Neural crest cell (in vitro differentiated cells): ENCODE measurements at places on chromosomes 1 and 21. TPM values are rescaled to one million over a fixed set of nuclear protein-coding genes. Genes with fewer than 3 reads are reported as not detected.
A peak's percentile ranks its signal among the peaks of the same experiment; 100 is the strongest.

The AGBL4 gene
- 0.09 and 0.68 TPM in 2 replicates for total RNA-seq

- no peaks in the 10 kb centered on the region for H3K27me3 ChIP-seq
- peaks cover 5% of the 10 kb centered on the region for H3K4me1 ChIP-seq
- H3K4me3 ChIP-seq, result no peak overlapping the region
- DNase-seq, result no peak
- H3K36me3 ChIP-seq, result no peaks in the 10 kb centered on the region
These were observed 10.8 kb downstream of the ASAP3 start for GRCh38 chr1:23473037-23473800.

GRCh38 chr1:62263006-62263813 lies 56.0 kb downstream of the KANK4 start:
- H3K27ac ChIP-seq, result peak overlapping the region; percentile 64
- peaks cover 4% of the 10 kb centered on the region for H3K4me1 ChIP-seq
- no peak overlapping the region for H3K4me3 ChIP-seq
- no peaks in the 10 kb centered on the region for H3K27me3 ChIP-seq
- peaks cover 3% of the 10 kb centered on the region for H3K36me3 ChIP-seq

GRCh38 chr1:45999507-45999906 lies 132.9 kb downstream of the PIK3R3 start:
- peaks cover 6% of the 10 kb centered on the region for H3K36me3 ChIP-seq
- H3K27ac ChIP-seq, result no peak overlapping the region
- peaks cover 15% of the 10 kb centered on the region for H3K4me1 ChIP-seq
- no peak for DNase-seq
- H3K4me3 ChIP-seq, result no peak overlapping the region

The DRAXIN gene
- 9.7 TPM in 2 replicates for total RNA-seq

- no peak overlapping the region for H3K4me3 ChIP-seq
- no peaks in the 10 kb centered on the region for H3K27me3 ChIP-seq
These were observed 18.2 kb upstream of the IFI6 start for GRCh38 chr1:27690183-27690582.

GRCh38 chr1:223771814-223772770 lies 59.8 kb downstream of the CAPN2 start:
- DNase-seq, result no peak
- peak overlapping the region; percentile 19 for H3K27ac ChIP-seq
- peak overlapping the region; percentile 24 for H3K4me3 ChIP-seq
- H3K4me1 ChIP-seq, result peaks cover 22% of the 10 kb centered on the region
- no peaks in the 10 kb centered on the region for H3K27me3 ChIP-seq
- peaks cover 36% of the 10 kb centered on the region for H3K36me3 ChIP-seq
